ENCODE measurements at places on chromosomes 5 and 9. TPM values are rescaled to one million over a fixed set of nuclear protein-coding genes. Genes with fewer than 3 reads are reported as not detected.

- DNase-seq, result no peak
Observed at GRCh38 chr5:91938441-91938840, 555.3 kb upstream of the ARRDC3 start.

GRCh38 chr9:18253950-18254349 is 220.0 kb upstream of the ADAMTSL1 start:
- no peak for DNase-seq

GRCh38 chr5:175814691-175815090 is 56.7 kb upstream of the CPLX2 start:
- DNase-seq, result peak; percentile 95

DNA sequence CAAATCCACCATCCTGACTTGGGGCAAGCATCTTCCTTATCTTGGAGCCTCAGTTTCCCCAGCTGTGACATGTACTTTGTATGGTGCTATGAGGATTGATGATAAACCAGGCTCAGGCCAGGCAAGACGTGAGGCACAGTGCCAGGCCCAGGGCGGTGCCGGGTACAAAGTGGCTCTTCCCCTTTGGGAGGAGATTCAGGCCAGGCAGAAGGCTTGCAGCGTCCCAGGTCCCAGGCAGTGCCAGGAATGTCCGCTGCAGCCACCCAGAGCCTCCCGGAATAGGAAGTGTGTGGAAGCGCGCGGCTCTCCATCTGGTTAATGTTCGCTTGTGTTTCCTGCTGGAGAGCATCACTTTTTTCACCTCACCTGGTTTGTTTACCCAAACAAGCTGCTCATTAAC is 12.6 kb upstream of the DENND1A start:
- DNase-seq, result no peak

- no peak for DNase-seq
Observed at GRCh38 chr9:115211413-115212124, 93.6 kb upstream of the TNC start.

GRCh38 chr9:5614985-5615384 is 13.9 kb upstream of the RIC1 start:
- no peak for DNase-seq

- DNase-seq, result no peak
Observed at GRCh38 chr9:20043461-20043860, 254.6 kb upstream of the SLC24A2 start.

IL5 gene
- not detected for total RNA-seq

NOXA1 gene
- not detected for total RNA-seq

All from MG63 (cell line).